Occipital lobe (tissue), 3 donors: ENCODE measurements at places on chromosomes 3 and 15.
A peak's percentile ranks its signal among the peaks of the same experiment; 100 is the strongest.

DNA sequence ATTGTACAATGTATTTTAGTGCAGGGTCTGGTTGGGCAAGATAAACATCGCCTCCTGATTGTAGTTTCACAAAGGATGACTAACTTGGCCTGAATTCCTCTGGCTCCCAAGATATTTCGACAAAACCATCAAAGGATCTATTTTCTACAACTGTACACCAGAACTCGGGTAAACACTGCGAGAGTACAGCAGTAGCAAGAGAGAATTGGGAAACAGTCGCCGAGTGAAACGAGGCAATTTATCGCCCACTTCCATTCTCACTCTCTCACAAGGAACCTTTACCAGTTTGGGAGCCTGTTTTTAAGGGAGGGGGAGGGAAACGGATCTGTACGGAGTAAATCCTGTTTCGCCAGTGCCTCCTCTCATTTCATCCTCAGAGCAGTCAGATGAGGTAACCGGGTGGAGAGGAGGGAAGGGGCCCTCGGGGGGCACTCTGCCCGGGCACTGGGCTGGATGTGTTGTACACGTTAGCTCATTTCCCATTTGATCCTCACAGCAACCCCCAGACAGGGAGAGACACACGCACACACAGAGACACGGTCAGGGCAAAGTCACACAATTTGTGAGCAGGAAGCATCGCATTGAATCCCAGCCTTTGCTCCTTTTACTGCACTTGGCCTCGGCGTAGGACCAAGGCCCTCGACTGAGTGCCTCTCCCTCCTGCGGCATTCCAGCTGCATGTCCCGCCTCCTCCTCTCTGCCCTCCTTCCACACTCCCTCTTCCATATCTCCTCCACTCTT lies 120.1 kb downstream of the LIPC start:
- DNase-seq: peak; percentile 35

GRCh38 chr3:159922861-159923312 lies 65.7 kb upstream of the IL12A start:
- no peak for DNase-seq

- DNase-seq: no peak
Measured at GRCh38 chr3:177488740-177489139, 291.5 kb upstream of the TBL1XR1 start.

GRCh38 chr3:105788593-105788992 lies 80.2 kb downstream of the CBLB start:
- no peak for DNase-seq

- no peak for DNase-seq
Measured at GRCh38 chr15:43749690-43750345, 3.6 kb downstream of the PDIA3 start.

DNA sequence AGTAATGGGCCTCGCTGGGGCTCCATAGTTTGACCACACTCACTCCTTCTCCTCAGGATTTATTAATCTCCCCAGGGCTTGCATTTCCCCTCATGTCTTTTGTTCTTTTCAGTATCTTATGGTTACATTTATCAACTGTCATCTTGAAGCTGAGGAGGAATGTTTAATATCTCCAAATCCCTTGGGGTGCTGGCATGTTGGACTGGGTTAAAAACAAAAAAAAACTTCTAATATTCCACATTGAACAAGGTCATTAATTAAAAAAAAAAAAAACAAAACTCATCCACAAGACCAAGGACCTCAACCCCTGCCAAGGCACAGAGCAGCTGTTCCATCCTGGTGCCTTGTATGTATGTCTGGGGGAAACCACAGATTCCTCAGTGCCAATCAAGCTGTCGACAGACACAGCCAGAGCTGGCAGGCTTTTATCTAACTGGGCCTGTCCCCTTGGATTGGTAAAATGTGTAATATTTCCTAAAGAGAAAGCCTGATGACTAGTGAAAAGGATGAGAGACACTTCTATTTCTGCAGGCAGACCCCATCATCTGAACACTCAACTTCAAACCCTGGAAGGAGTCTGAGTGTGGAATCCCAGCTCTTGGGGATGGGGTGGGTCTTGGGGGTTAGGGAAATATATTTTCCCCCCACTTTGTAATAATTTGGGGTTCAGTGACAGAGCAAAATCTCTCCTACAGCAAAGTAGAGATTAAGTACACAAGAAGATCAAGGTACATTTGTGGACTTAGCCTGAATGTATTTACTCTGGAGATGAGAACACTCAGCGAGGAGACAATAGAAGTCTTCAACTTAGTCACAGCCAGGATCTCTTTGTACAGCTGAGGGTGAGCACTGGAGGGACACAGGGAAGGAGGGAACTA lies 69.1 kb downstream of the TTC23 start:
- DNase-seq: no peak

DNA sequence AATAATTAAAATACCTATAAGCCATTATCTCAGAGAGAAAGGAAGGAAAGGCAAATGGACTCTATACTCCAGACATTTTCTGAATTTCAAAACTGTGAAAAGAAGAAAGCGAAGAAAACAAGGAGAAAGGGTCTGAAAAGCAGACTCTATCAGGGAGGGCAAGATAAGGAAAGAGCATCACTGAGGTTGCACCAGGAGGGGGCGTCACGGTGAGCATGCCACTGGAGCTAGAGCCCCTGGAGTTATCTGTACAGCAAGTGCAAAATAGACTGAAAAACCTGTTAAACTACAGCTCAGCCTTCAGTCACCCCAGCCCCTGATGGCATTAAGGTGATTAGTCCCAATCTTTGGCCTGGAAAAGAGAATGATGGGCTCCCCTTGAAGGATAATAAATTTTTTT lies 514.3 kb downstream of the GABRG3 start:
- DNase-seq: no peak

DNA sequence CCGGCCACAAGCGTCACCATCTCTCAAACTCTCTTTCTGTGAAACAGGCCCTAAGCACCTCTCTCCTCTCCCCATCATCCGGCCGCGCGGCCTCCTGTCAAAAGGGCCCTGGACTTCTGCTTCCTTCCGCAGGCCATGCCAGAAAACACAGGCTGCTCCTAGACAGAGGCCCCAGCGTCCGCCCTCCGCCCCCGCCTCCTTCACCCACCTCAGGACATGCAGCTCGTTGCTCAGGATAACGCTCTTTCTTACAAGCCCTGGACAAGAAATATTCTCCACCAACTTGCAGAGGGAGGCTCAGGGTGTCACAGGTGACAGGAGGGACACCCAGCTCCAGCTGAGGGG lies 212.0 kb downstream of the XXYLT1 start:
- DNase-seq: no peak

GRCh38 chr3:194272861-194273742 lies 78.0 kb downstream of the CPN2 start:
- no peak for DNase-seq

GRCh38 chr3:64046996-64047594 lies 23.8 kb upstream of the PSMD6 start:
- DNase-seq: no peak

GRCh38 chr3:126422121-126422520 lies 27.4 kb downstream of the CFAP100 start:
- DNase-seq: no peak

GRCh38 chr3:182837855-182838454 lies 44.7 kb downstream of the ATP11B start:
- DNase-seq: no peak

GRCh38 chr3:67018105-67018788 lies 20.1 kb downstream of the KBTBD8 start:
- DNase-seq: no peak

DNA sequence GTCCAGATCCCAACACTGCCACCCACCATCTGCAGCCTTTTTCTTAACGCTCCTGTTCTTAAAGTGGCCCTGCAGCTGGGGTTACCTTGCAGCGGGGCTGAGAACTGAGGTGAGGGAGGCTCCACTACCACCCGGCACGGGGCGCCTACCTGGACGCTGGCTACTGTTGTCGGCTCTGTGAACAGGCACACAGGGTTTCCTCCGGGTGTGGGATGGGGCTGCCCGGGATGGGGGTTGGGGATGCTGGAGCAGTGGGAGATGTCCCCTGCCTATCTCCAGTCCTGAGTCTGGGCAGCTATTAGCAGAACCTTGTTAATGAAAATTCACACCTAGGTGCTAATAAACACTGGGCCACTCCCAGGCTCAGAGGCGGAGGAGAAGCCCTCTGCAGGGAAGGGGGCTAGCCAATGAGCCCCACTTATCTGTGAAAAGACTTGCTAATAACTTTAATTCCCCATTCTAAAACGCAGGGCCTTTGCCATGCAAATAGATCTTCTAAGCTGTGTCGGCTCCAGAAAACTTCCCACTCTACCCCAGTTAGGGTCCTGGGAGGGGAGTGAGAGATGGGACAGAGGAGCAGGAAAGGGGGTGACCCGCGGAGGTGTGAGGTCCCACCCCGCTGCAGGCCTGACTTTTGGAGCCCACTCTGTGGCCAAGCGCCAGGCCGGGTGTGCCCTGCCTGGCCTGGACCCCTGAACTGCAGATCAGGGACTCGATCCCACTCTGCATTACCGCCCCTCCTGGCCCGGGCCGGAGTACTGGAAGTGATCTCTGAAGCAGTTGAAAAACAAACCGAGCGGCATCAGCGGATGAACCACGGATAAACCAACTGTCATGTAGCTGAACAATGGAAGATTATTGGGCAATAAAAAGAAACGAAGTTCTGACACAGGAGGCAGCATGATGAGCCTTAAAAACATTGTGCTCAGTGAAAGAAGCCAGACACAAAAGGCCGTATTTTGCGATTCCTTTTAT lies 3.1 kb downstream of the MESP1 start:
- no peak for DNase-seq
